ENCODE measurements at places on chromosomes 16 and 17. TPM values are rescaled to one million over a fixed set of nuclear protein-coding genes. Genes with fewer than 3 reads are reported as not detected.

CFAP97D1 gene
- not detected for total RNA-seq

GRCh38 chr17:62045517-62045916 lies 19.6 kb downstream of the MED13 start:
- peaks cover 45% of the 10 kb centered on the region for H3K36me3 ChIP-seq
- H3K27me3 ChIP-seq = no peaks in the 10 kb centered on the region
- peaks cover 12% of the 10 kb centered on the region for H3K4me1 ChIP-seq
- H3K27ac ChIP-seq = no peak overlapping the region
- no peak for DNase-seq
- H3K4me3 ChIP-seq = no peak overlapping the region

GRCh38 chr17:82828875-82829487 lies 10.8 kb downstream of the ZNF750 start:
- no peak for DNase-seq
- no peak overlapping the region for H3K27ac ChIP-seq
- H3K27me3 ChIP-seq = no peaks in the 10 kb centered on the region
- H3K4me1 ChIP-seq = peaks cover 8% of the 10 kb centered on the region

DNA sequence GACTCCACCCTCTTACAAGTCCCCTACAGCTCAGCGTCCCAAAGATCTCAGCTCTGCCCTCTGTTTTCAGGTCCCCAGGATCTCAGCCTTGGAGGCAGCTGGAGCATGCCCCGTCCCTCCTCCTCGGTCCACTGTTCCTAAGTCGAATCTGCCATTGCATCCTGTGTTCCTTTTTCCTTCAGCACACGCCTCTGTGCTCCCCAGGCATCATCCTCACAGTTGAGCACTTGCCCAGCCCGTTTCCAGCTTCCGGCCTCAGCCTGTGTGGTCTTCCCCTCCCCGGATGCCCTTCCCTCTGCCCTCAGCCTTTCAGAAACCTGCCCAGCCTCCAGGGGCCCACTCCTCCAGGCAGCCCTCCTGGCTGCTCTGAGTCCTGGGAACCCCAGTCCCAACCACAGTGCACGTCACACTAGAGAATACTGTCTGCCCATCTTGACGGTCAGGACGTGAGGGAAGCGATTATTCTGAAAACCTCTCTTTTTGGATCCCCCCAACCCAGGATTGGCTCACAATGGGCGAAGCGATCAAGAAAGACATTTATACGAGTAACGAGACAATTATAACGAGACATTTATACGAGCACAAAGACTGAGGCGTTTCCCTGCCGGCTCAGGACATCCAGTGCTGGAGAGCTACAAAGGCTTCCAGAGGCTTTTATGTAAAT lies 41.4 kb downstream of the RPH3AL start:
- no peaks in the 10 kb centered on the region for H3K27me3 ChIP-seq
- DNase-seq = no peak
- H3K4me1 ChIP-seq = no peaks in the 10 kb centered on the region
- H3K36me3 ChIP-seq = no peaks in the 10 kb centered on the region

DNA sequence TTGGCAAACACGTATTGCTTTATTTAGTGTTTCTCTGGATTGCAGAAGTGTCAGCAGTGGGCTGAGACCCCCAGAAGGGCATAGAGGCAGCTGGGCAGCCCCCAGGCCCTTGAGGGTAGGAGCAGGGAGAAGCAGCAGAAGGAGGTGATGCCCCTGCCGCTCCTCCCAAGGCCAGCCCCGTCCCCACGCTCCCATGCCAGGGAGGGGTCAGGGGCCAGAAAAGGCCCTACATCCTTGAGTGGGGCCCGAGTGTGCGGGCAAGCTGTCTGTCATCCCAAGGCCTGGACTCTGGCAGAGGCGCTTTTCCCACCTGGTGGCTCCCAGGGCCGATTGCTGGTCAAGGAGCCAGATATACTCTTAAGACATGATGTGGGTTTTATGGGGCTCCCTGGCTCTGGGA lies 8.2 kb upstream of the CRK start:
- no peak for DNase-seq
- H3K4me1 ChIP-seq = peaks cover 36% of the 10 kb centered on the region
- peaks cover 26% of the 10 kb centered on the region for H3K27me3 ChIP-seq
- no peak overlapping the region for H3K4me3 ChIP-seq

DNA sequence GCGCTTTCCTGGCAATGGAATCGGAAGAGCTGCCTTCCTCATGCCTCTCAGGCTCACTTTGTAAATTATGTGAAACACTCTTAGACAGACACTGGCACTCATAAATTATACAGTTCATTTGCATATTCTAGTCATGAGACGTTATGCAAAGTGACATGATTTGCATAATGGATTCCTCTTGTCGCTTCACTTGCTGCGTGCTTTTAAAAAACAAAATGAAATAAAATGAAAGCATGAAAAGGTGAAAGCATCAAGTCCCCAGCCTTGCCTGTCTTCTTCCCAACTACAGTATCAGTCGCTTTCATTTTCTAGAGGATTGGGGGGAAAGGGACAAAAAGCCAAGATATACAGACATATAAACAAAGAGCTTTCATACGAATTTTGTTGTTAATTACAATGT lies 252.8 kb upstream of the PMFBP1 start:
- no peaks in the 10 kb centered on the region for H3K27me3 ChIP-seq
- H3K4me3 ChIP-seq = no peak overlapping the region
- DNase-seq = no peak
- no peak overlapping the region for H3K27ac ChIP-seq
- H3K4me1 ChIP-seq = no peaks in the 10 kb centered on the region

All from natural killer cell (primary cell).